ENCODE measurements at places on chromosomes 16 and 17.
A peak's percentile ranks its signal among the peaks of the same experiment; 100 is the strongest.

DNA sequence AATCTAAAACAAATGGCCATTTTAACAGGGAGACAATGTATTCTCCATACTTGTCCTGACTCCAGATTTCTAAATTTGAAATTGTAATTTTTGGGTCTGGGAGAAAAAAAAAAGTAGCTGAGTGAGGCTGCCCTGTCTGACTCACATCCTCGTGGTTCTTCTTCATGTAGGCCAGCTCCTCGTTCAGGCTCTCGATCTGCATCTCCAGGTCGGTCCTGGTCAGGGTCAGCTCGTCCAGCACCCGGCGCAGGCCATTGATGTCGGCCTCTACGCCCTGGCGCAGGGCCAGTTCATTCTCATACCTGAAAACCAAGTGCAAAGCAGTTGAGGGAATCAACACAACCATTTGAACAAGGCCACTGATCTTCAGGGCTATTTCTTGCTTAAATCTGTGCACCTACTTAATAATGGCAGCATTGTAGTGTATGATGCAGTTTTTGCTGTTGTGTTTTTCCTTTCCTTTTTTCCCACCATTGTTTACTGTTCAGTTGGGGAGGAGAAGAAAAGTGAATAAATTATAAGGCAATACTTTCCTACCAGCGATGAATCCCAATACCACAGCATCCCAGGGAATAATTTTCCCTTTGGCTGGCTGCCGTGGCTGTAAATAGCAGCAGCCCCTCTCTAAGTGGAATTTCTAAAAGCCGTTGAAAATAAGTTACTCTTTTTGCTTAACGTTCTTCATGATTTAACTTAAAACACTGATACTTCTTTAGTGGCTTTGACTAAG lies 2.2 kb downstream of the KRT12 start:
- no peak for DNase-seq

GRCh38 chr16:20141956-20142355 lies 68.3 kb upstream of the GPR139 start:
- DNase-seq: no peak

DNA sequence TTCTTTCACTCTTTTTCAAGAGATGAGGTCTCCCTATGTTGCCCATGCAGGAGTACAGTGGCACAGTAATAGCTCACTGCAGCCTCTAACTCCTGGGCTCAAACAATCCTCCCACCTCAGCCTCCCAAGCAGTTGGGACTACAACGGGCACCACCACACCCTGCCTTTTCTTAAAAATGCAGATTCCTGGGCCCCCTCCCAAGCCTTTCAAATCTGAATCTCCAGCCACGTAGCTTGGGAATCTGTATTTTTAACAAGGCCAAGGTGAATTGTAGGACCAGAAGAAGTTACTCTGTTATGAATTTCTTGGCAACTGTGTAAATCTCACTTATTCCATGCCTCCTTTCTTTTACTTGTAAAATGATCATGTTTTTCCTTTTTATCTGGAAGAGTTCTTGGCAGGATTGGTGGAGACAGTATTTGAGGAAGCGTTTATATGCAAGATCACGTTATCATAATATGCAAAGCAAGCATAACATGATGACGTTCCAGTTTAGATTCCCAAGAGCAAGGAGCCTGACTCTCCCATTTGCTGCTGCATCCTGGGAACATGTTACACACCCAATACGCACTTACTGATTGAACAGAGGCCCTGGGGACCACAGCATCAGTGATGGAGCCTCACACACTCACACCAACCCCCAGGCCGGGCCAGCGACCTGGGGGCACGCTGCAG lies 44.5 kb downstream of the LITAF start:
- no peak for DNase-seq

DNA sequence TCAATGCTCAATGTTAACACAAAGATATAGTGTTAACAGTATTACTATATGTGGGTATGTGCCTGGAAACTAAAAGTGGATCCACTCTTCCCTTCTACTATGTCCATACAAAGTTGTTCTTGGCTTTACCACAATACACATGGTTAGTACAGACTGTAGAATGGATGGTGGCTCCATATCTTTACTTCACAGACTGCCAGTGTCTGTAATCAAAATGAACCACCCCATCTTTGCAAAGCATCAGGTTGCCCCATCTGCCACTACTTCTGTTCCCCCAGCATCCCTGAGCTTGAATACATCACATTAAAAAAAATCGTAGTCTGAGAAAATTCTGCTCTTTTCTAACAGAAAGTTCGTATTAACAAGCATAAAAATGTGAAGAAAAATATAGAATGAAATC lies 30.0 kb downstream of the USP32 start:
- no peak for DNase-seq

DNA sequence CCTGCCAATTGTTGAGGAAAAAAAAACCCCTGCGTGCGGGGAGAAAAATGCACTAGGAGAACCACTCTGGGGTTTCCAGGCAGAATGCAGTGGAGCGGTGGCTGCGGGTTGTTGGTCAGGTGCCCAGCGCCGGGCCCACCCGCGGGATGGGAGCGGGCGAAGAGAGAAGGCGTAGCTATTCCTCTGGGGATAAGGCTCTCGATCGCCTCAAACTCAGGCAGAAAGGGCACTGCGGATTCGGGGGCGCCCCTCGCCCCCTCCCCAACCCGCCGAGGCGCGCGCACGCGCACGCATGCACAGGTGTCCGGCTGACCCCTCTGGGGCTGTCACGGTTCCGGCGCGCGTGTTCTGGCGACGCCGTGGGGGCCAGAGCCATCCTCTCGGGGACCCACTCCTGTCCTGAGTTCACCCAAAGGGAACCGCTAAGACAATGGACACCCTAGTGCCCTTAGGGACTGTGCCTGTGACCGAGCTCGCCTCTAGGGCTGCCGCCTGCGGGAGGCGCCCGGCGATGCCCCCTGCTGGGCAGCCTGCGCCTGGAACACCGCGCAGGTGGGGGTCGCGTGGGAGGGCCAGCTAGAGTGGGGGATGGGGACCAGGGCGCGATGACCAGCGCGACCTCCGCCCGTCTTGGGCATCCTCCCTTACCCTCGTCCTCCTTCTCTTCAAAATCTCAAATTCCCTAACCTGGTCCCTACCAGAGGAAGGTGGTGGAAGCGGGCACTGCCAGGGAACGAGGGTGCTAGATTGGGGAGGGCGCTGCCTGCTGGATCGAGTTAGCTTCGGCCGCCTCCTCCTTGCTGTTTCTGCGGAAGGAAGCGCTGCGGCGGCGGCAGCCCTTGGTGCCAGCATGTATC lies 14.4 kb upstream of the CBX8 start:
- no peak for DNase-seq

DNA sequence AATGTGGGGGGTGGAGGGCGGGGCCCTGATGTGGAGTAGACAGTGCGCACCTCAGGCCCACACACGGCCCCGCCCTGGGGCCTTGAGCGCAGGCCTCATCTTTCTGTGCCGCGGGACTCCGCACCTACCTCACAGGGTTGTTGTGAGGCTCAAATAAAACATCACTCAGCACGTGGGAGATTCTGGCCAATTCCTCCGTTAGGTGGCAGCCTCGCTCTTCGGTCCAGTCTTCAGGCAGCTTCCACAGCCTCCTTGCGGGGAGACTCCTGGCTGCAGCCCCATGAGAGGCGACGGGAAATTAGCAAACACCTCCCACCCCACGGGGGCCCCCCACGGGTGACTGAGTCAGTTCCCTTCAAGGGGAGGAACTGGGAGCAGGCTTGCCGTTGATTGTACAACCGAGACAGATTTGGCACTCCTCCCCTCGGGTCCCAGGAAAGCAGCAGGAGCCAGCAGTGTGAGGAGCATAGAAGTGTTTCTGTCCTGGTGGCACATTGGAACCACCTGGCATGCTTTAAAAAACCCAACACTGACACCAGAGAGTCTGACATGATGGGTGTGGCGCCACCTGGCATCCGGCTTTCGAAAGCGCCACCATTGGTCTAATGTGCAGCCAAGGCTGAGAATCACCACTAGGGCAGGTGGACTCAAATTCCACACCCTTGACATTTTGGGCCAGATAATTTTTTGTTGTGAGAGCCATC lies 7.6 kb downstream of the MRM1 start:
- DNase-seq: peak; percentile 32

DNA sequence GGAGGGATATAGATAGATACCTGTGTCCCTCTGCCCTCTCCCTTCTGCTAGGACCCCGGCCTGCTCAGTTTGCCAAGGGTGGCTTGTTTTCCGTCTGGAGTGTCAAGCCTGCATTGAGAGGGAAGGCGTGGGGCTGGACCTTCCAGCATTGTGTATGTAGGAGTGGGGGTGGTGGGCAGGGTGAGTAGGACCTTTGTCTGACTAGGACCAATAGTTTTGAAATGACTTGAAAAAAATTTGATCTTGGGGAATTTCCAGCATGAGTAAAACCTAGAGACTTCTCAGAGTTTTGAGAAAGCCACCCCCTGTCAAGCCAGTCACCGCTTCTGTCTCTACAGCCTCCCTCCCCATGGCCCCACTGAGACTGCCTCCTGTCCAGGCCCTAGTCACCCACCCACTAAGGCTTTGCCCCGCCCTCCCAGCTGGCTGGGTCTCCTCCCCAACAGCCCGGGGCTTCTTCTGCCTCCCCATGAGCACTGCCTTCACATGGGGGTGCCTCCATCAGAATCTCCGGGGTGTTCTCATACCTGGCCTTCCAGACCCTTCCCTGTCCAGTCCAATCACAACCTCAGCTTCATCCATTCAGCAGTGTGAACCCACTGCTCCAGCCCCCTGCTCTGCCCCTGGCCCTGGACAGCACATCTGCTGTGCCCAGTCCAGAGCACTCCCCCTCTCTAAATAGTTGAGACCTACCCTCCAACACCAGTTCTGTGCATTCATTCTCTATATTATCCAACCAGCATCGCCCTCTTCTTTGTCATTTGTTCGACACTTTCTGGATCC lies 207.0 kb downstream of the MSI2 start:
- no peak for DNase-seq

DNA sequence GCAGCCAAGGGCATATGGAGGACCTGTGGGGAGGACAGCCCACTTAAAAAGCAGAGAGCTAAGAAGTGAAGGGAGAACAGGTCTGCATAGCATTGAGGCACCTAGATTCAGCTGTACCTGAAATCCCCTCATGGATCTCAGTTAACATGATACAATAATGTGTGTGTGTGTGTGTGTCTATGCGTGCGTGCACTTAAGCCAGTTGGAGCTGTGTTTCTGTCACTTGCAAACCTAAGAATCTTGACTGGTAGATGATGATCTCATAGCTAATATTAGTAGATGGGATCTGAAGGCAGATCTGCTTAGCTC lies 1.7 kb upstream of the ITPRIPL2 start:
- no peak for DNase-seq

DNA sequence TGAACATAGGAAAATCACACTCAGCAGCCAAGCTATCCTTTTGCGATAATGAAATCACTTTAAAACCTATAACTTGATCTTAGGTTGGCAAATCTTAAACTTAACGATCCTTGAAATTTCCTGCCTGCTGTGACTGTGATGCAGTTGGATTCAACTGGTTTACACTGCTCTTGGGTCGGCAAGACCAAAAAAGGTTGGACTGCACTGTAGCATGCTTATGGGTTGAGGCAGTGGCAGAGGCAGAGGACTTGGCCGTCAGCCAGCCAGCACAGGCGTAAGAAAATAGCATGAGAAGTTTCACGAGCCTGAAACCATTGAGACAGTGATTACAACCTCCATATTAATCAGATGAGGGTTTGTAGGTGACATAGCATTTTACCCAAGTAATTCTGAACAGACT lies 21.4 kb downstream of the WSB1 start:
- DNase-seq: no peak

- no peak for DNase-seq
Observed at GRCh38 chr16:11748404-11749254, 6.0 kb upstream of the TXNDC11 start.

DNA sequence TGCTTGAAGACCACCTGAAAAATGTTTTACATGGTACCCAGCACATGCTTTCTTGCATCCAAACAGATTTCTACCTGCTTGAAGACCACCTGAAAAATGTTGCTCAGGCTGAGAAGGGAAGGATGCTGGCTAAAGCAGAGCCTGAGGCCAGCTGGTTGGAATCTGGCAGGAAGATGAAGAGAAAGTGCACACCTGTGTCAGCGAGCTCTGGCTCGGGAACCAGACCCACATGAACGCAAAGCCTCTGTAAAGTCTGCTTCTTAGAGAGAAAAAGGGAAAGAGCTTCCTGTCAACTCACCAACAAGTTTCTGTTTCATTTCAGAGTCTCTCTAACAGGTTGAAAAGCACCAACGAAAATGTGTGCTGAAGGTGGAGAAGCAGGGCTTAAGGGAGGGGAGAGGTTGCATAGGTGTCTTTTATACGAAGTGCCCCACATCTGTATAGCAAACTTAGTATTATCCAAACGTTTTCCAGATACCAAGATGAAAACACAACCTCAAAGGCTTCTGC lies 226.0 kb downstream of the TOX3 start:
- no peak for DNase-seq

GRCh38 chr17:58284613-58285421 lies 4.1 kb upstream of the MPO start:
- no peak for DNase-seq

DNA sequence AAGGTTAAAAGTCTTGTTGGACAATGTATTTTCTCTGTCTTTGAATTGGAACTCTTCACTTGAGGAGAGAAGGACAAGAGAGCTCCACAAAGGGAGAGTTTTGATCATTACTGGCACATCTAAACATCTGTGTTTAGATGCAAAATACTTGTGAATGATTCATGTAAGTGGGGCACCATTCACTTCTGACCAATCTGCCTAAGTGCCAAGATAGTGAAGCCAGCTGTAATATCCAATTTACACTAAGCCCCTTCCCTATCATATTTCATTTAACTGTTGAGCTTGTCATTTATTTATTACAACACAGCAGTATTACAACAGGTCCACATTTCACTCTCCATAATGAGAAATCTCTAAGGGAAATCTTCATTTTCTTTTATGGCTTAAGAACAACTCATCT lies 832.3 kb upstream of the GOT2 start:
- no peak for DNase-seq
